ENCODE measurements at places on chromosomes 5 and 9.

- no peak for DNase-seq
Observed at GRCh38 chr9:90464978-90465377, 177.6 kb downstream of the DIRAS2 start.

DNA sequence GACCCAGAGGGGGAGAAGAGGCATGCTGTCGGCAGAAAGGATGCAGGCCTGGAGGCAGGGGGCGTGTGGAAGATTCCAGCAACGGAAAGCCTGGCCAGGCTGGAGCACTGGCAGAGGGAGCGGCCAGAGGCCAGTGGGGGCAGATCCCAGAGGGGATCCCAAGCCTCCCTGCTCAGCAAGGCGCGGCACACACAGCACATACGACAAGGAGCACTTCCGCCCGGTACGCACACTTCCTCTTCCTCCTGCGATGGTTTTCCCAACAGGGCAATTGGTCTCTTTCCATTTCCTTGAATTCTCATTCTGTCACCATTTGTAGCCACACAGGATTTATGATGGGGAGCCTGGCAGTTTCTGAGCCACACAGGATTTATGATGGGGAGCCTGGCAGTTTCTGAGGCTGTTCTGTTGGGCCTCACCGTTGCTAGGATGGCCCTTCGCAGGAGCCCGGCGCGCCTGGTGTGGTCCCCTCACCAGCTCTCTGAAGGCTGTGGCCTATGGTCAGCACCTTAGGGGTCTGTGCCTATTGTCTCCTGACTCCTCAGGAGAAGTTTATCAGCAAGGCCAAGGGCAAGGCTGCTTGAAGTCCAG lies 123.5 kb upstream of the RAPGEF1 start:
- no peak for DNase-seq

DNA sequence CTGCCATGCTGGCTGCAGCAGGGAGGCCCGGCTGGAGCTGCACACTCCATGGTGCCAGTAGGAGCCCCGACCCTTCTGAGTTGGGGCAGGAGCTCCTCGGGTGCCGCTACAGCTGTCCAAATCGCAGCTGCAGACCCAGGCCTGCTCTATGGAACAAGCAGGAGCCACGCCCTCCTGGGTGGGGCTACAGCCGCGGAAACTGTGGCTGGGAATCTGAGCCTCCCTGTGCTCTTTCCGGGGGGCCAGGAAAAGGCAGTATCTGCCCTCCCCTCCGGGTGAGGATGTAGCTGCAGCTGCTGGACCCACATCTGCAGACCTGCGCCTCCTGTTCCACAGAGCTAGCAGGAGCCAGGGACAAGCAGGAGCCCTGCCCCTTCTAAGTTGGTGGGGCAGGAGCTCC lies 278.9 kb upstream of the ACTBL2 start:
- no peak for DNase-seq

DNA sequence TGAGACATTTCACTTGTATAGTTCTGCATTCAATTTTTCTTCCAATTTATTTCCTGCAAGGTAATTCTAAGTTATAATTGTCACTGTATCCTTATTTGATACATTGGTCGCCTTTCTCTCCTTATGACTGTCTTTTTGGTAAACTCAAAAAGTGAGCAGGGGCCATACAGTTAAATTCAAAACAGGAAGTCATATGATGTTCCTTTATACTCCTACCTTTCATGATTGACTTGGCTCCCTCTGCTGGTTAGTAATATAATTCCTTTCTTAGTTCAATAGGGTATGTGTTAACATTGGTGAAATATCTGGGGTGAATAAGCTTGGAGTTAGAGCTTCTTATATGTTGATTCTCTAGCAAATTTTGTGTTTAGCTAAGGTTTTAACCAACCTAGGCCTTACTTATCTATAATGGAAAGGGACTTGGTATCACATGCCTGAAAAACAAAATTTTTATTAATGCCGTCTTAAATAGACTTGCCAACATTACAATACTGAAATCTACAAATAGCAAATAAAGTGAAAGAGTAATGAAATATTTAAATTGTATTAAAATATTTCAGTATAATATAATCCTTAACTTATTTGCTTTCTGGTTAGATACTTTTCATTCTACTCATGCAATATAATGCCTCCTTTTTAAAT lies 6.0 kb upstream of the NIPBL start:
- peak; percentile 72 for DNase-seq

DNA sequence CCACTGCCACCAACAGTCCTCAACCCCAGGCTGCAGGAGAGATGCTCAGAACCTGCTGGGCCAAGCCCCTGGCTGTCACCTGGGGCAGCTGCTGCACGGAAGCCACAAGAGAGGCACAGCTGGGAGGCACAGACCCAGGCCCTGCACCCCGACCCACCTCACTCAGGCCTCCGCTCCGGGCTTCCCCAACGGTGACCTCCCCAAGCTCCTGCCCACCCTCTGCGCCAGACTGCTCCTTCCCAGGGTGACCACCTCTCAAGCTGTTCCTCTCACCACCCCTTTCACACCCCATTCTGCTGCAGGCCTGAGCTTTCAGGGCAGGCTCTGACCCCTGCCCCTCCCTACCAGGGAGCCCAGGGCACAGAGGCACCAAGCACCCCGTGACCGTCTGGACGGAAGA lies 33.0 kb downstream of the VAV2 start:
- no peak for DNase-seq

DNA sequence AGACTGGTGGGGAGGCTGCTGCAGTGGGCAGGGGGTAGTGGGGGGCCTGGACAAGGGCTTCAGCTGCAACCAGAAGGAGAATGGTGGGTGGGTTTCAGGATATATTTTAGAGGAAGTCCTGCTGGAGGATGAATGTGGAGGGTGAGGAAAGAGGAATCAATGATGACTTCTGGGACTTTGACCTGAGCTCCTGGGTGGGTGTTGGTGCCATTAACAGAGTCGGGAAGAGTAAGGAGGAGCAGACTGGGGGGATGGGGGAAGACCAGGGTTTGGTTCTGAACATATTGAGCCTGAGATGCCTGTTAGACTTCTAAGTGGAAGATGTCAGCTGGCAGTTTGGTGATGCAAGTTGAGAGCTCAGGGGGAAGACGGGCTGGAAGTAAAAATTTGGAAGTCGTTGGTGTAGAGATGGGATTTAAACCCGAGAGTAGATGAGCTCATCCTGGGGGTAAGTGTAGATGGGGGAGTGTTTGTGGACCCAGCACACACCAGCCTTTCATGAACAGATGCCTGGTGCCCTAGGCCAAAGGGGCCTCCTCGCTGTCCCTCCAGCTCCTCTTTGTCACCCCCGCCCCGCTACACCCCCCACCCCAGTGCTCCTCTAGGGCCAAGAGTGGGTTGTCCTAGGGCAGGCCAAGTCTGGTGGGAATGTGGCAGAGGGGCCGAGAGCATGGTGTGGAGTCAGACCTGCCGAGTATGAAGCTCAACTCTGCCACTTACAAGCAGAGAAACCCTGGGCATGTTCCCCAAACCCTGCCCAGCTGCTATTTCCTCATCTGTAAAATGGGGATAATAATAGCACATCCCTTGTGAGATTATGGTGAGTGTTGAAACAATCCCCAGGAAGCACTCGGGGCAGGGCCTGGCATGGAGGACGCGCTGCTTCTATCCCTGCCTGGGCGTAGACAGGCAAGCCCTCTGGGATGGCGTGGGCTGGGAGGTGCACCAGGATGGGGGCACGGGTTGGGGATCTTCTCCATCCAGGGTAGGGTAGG lies 4.0 kb downstream of the DNM1 start:
- DNase-seq: no peak

GRCh38 chr9:24144796-24145195 lies 318.8 kb upstream of the ELAVL2 start:
- DNase-seq: no peak

DNA sequence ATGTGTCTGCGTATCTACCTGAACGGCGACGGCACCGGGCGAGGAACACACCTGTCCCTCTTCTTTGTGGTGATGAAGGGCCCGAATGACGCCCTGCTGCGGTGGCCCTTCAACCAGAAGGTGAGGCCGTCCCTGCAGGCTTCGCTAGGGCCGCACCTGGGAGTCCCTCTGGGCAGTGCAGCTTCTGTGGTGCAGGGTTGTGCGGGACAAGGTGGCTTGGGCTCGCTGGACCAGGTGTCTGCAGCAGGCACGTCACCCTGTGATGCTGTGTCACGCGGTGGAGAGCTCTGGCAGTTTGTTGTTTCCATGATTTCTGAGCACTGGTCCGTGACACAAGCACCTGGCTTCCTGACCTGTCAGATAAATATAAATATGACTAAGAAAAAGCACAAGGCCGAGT lies 20.7 kb downstream of the FBXW5 start:
- DNase-seq: no peak

DNA sequence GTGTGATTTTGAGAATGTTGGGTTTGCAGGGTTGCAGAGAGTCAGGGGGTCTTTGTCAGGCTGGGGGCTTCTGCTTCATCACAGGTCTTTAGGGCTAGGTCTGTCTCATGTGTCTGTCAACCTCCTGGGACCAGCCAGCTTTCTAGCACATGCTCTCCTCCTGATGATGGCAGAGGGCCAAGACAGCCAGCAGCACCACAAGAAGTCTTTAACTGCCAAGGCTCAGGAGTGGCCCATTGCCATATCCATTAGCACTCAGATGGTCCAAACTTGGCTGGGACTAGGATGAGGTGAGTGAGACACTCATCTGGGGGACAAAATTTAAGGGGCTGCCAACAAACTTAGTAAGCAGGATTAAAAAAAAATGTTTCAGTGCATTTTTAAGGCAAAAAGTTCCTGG lies 384.2 kb upstream of the CDH10 start:
- no peak for DNase-seq

DNA sequence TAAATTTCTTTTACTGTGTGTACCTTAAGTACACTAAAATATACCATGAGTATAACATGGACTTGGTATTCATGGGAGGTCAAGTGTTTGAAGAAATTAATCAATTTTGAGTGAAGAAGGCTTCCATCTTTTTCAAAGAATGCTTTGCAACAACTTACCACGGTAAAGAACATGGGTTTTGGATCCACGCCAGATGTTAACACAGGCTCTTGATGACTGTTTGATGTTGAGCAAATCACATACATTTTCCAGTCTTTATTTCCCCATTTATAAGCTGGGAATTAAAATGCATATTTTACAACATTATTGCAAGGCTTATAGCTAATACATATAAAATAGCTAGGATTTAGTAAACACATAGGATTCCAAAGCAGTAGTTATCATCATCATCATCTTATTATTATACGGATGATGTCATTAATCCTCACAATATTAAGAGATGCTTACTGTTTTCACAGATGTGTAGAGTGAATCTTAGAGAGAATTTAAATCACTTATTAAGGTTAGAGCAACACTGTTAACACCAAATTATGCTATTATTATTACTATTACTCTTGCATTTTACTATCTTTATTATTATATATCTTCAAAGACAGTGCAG lies 362.0 kb downstream of the PRELID2 start:
- no peak for DNase-seq

All from HepG2 (cell line).